Stimulated activated CD4-positive, alpha-beta T cell treated with anti-CD3 and anti-CD28 coated beads, Interleukin-4, amount 100 ng/mL, for 24 hours (primary cell): ENCODE measurements at places on chromosomes 2 and 18.
A peak's percentile ranks its signal among the peaks of the same experiment; 100 is the strongest.

DNA sequence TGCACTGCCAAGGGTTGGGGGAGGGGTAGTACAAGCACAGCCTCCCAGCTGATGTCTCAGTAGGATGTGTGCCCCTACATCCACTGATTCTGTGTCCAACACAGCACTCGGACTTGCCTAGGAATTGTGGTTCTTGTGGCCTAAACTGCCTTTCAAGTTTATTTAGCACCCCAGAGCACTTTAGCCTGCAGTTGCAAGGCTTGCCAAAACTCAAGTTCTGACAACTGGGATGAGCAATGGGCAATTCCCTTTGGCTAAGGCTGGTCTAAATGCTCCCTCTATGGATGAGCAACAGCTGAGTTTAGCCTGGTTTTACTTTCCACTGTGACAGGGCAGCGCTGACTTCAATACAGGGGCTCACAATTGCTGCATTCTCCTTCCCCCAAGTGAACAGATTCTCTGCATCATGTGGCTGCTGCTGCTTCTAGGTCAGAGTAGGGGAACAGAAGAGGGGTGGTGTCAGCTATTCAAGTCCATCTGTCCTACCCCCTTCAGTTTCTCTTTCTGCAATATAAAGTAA lies 471.5 kb downstream of the PIK3C3 start:
- no peak for DNase-seq

- no peak for DNase-seq
These were observed 54.4 kb downstream of the DOK6 start for GRCh38 chr18:69455125-69455524.

DNA sequence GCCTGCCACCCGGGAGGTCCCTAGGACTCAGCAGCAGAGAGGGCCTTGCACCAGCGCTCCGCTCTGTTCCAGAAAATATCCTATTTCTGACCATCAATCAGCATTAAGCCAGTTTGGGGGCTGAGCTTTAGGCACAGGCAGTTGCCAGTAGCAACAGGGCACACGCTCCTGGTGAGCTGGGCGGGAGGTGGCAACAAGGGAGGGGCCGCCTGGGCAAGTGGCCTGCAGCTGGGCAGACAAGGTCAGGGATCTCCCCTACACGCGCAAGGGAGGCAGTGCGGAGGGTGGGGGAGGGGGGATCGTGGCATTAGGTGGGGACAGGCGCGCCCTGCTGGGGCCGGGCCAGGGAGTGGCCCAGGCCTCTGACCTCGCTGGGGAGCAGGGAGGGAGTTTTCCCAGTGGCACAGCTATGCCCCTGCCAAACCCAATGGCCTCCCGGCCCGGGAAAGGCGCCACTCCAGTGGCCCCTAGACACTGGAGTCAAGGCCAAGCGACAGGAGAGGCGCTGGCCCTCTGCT lies 302.8 kb downstream of the NCKAP5 start:
- DNase-seq = no peak

DNA sequence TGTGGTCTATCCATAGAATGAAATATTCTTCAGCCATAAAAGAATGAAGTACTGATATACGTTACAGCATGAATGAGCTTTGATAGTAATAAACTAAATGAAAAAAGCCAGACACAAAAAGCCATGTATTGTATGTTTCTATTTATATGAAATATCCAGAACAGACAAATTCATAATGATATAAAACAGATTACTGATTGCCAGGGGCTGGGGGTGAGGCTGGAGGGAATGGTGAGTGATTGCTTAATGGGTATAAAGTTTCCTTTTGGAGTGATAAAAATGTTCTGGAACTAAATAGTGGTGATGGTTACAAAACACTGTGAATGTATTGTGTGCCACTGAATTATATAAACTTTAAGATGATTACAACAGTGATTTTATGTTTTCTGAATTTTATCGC lies 200.5 kb downstream of the MC4R start:
- DNase-seq = no peak

DNA sequence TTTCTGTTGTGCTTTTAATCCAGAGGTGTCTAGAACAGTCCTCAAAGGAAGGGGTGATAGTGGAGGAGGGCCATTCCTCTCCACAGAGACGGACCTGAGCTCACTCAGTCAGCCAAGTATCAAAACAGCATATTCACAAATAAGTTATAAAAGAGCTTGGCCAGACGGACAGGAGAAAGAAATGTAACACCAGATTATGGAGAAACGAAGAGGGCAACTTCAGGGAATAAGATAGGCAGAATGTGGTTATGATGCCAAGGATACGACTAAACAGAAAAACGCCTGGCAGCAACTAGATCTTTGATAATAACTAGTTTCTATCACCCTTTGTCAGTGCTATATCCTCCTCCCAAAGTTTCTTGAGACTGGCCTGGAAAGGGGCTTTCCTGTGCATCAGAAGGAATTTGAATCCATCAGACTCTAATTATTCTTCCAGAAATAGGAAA lies 42.5 kb downstream of the MAP4K3 start:
- no peak for DNase-seq

- DNase-seq = no peak
These were observed 191.8 kb downstream of the FTCDNL1 start for GRCh38 chr2:199659207-199659606.

- no peak for DNase-seq
These were observed 4.2 kb downstream of the FZD5 start for GRCh38 chr2:207765547-207765946.

DNA sequence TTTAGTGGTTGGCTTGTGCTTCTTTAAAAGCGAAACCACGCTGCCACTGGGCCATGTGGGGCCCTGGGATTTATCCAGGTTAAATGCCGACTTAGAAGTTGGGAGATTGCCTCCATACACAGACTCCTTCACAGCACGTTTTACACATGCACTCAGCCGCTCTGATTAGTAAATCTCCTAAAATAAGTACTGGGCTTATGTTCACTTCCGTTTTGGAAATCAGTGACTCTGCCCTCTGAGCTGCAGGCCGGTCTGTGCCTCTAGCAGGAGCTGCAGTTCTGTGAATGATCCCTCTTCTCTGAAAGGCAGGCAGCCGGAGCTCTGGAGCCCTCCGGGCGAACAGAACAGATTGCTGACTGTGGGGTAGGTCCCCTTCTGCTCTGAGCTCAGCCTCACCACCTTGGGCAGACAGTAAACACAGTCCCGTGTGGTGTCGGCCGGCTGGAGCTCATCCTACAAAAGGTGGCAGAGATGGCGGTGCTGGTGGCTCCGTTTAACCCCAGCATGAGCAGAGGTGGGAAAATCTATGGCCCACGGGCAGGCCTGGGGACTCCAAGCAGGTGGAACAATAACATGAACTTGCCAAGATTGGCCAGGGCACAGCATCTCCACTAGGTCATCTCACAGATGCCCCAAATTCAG lies 9.8 kb upstream of the RAB17 start:
- no peak for DNase-seq

- DNase-seq = no peak
These were observed 184.3 kb downstream of the GULP1 start for GRCh38 chr2:188475945-188476344.

DNA sequence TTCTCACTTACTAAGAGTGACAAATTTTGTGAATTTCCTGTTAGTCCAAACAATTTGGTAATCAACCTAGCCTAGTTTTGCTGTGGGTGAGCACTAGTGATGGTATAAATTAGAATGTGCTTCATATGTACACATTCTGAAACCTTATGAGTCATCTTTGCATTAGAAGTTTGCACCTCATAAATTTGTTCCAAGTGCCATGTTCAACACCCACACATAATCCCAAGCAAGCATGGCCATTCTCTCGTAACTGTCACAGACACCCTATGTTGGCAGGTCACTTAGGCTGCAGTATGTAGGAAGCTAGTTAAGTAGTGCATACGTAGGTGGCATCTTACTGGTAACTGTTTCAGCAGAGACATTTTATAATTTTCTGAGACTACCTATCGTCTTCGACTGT lies 46.9 kb downstream of the NAB1 start:
- peak; percentile 62 for DNase-seq

- no peak for DNase-seq
These were observed 7.5 kb downstream of the LGALSL start for GRCh38 chr2:64461271-64462058.

GRCh38 chr18:48885266-48885923 lies 65.4 kb downstream of the SMAD7 start:
- no peak for DNase-seq

- DNase-seq = no peak
These were observed 1527.3 kb upstream of the NXPH2 start for GRCh38 chr2:140307532-140307931.

DNA sequence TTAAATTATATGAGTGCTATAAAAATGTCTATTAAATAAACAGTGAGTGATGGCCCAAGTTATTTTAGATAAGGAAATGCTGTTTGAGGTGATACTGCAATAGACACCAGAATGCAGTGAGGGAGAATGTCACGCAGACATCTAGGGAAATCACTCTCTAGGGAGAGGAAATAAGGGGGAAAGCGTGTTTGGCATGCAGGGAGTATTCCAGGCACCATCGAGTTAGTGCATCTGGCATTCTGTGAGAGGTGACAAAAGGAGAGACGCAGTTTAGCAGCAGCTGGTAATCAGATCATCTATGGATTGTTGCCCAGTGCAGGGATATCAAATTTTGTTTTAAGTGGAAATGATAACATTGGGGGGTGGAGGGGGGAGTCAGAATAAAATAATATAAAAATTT lies 175.4 kb upstream of the NETO1 start:
- no peak for DNase-seq

DNA sequence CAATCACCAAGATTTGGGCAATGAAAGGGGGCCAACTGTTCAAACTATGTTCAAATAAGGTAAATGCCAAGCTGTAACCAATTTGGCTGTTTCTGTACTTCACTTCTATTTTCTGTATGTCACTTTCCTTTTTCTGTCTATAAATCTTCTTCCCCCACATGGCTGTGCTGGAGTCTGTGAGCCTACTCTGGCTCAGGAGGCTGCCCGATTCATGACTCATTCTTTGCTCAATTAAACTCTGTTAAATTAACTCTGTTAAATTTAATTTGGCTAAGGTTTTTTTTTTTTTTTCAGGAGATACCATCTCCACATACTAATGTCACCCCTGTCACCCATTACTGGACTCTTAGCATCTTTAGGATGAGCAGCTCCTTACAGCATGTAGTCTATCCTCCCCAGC lies 178.8 kb upstream of the TWIST2 start:
- no peak for DNase-seq

DNA sequence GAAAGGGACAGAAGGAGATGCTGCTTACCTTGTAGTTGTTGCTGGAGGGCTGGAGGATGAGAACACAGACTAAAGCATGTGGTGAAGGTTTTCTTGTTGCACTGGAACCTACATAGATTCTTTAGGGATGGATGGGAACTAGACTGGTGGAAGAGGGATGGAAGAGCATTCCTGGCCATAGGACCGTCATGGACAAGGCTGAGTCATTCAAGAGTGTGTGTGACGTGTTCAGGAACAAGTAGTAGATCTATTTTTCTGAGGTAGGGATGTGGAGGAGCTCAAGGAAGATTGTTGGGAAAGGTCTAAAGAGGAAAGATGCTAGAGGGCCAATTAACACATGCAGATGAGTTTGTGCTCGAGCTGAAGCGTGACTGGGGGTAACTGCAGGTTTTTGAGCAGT lies 6.6 kb downstream of the STAT4 start:
- no peak for DNase-seq

GRCh38 chr2:50840341-50841124 lies 191.4 kb downstream of the NRXN1 start:
- DNase-seq = no peak

DNA sequence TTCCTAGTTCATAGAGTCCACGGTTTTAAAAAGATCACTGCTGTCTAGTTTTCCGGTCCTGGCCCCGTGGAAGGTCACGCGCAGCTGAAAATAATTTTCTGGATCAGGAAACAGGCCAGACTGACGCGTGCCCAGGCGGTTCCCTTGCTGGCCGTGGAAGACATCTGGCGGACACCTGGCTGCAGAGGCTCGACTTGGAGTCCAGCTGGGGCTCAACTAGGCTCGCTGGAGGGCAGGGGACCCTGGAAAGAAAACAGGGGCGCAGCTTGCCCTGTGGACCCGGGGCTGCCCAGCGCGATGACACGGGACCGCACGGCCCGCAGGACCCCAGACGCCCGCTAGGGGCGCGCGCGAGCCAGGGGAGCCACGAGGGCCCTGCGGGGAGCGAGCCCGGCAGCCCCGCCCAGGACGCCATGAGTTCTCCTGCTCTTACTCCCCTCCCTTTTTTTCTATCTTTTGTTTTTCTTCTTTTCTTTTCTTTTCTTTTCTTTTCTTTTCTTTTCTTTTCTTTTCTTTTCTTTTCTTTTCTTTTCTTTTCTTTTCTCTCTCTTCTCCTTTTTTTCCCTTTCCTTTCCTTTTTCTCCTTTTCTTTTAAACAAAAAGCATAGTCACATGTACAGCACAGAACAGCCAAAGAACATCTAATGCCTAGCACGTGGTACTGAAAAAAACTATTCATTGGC lies 43.2 kb upstream of the UBE2F start:
- DNase-seq = peak; percentile 84

GRCh38 chr2:185428000-185428399 lies 310.6 kb upstream of the FSIP2 start:
- no peak for DNase-seq

- no peak for DNase-seq
These were observed 285.1 kb downstream of the TNS1 start for GRCh38 chr2:217717646-217718045.

DNA sequence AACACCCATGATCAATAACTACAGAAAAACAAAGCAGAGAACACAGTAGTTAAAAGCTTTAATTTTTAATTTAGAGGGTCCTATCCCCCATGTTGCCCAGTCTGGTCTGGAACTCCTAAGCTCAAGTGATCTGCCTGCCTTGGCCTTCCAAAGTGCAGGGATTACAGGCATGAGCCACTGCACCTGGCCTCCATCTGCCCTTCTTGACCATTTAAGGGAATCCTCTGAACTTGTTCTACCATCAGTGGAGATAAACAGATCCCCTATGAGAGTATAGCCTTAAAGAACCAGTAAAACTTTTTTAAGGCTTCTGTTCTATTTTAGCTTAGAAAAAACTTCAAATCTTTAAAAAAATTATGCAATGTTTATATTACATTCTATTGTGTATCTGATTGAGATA lies 13.5 kb upstream of the ATP5MC3 start:
- DNase-seq = no peak

DNA sequence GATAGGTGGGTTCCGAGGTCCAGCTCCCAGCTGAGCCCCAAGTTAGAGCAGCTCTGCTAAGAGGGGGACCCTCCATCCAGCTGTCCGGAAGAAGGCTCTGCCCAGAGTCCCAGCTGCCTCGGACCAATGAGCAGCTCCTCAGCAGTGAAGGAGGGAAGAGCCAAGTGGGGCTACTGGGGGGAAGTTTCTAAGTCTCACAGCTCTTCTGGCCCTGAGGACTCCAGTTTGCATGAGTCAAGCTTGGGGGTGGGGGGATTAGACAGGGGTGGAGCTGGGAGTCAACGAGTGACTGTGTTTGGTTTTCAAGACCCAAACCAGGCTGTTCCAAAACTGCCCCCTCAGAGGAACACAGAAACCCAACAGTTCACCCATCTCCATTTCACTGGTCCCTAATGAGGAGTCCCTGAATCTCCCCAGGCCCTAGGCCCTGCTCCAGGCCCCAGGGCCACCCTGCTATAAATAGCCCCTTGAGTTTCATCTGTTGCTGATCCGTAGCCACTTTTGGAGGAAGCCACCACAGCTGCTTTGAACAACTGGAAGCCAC lies 100.9 kb downstream of the TNS1 start:
- DNase-seq = no peak

GRCh38 chr2:100647709-100648108 lies 84.9 kb downstream of the PDCL3 start:
- no peak for DNase-seq
